ENCODE measurements at places on chromosomes 2 and 18.

- no peak for DNase-seq
Measured at GRCh38 chr2:217680381-217680780, 322.4 kb downstream of the TNS1 start.

GRCh38 chr2:232213176-232213575 lies 165.4 kb upstream of the ALPP start:
- no peak for DNase-seq

GRCh38 chr2:54801352-54801751 lies 77.9 kb downstream of the EML6 start:
- DNase-seq = no peak

DNA sequence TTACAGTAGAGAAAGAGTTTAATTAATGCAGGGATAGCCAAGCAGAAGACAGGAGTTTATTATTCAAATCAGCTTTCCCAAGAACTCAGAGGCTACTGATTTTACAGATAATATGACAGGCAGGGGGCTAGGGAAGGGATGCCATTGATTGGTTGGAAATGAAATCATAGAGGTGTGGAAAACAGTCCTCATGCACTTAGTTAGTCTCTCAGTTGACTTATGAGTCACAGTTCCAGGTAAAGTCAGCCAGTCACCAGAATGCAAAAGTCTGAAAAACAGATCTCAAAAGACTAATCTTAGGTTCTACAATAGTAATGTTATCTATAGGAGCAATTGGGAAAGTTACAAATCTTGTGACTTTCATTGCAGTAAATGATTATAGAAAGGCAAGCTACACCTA lies 676.4 kb upstream of the CHAC2 start:
- DNase-seq = no peak

- no peak for DNase-seq
Measured at GRCh38 chr2:64524604-64525316, 632 bp downstream of the AFTPH start.

DNA sequence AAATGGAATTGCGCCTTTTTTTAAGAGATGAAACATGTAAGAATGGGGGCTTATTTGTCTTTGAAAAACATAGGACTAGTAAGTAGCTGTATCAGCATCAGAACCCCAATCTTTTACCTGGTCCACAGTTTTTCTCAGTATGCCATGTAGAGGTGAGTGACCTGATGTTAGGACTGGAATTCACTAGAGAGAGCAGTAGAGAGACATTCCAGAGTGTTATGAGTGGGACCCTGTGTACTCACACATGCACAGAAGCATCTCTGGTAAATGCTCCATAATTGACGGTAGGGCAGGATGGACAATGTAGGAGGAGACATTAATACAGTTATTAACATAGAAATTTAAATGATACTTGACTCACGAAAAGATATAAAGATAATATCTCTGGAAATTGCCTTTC lies 1.4 kb upstream of the GALNT13 start:
- DNase-seq = no peak

DNA sequence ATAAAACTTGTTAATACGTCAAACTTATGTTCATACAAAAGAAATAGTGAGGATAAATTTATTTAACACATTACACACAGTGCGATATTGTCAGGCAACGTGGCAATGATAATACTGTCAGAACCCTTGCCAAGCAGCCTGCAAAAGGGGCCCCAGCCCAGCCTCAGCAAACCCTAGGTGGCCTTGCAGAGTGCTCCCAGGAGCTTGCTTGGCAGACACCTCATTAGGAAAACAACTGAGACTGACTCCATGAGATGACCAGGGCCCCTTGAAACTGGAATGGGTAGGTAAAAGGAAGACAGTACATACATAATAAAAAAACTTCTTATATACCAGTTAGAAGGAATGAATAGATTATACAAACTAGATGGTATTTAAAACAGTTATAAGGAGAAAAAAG lies 136.6 kb upstream of the EPC2 start:
- DNase-seq = no peak

GRCh38 chr2:216160786-216161185 lies 51.6 kb downstream of the XRCC5 start:
- no peak for DNase-seq

DNA sequence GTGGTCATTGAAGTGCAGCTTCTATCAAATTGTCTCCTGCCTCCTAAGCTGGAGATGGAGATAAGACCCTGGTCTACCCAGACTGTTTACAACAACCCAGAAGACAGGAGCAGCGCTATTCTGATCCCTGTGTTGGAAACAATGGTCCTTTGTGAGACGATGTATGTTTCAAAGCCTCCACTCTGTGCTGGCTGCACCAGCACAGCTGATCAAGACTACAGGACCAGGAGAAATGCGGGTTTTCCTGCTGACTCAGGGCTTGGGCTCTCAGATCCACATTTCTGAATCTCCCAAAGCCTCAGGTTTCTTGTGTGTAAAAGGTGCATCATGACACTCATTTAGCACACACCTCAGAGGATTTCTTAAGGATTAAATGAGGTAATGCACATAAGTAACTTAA lies 92.0 kb downstream of the POU3F3 start:
- no peak for DNase-seq

GRCh38 chr2:118990757-118991545 lies 49.0 kb downstream of the MARCO start:
- DNase-seq = no peak
